Endothelial cell of umbilical vein (primary cell): ENCODE measurements at places on chromosomes 11 and 22. TPM values are rescaled to one million over a fixed set of nuclear protein-coding genes. Genes with fewer than 3 reads are reported as not detected.
A peak's percentile ranks its signal among the peaks of the same experiment; 100 is the strongest.

The ELMOD1 gene
- polyA plus RNA-seq, result 0.80 and 1.6 TPM in 2 replicates

The FGF19 gene
- 0.03 TPM in 1 of 2 replicates, not detected in the other for polyA plus RNA-seq

The TMEM41B gene
- polyA plus RNA-seq, result 15.2 and 16.6 TPM in 2 replicates

The TRIM48 gene
- not detected in 2 replicates for polyA plus RNA-seq

- peaks cover 15% of the 10 kb centered on the region for H3K36me3 ChIP-seq
- H3K27ac ChIP-seq, result peak overlapping the region; percentile 75
Observed at GRCh38 chr11:118908901-118909618, 16.7 kb downstream of the BCL9L start.

GRCh38 chr22:30406400-30406799, 9.6 kb downstream of the SEC14L2 start:
- H3K27ac ChIP-seq, result no peak overlapping the region
- H3K36me3 ChIP-seq, result peaks cover 3% of the 10 kb centered on the region
- DNase-seq, result no peak
- H3K4me1 ChIP-seq, result peaks cover 6% of the 10 kb centered on the region
- H3K4me3 ChIP-seq, result no peak overlapping the region

- no peak within 1 kb of the TSS for H3K27ac ChIP-seq
- H3K4me1 ChIP-seq, result no peaks in the 10 kb centered on the region
- peak within 1 kb of the TSS; percentile 30 for H3K4me3 ChIP-seq
- peak; percentile 59 for DNase-seq
- no peaks in the 10 kb centered on the region for H3K27me3 ChIP-seq
Observed at GRCh38 chr11:73218106-73218829, at the start of gene P2RY2. TSS of gene P2RY2 (plus strand) at chr11:73218281. CDS start at chr11:73234160, 15,879 bp downstream.

- no peaks in the 10 kb centered on the region for H3K27me3 ChIP-seq
- no peak overlapping the region for H3K27ac ChIP-seq
- no peak overlapping the region for H3K4me3 ChIP-seq
- H3K36me3 ChIP-seq, result no peaks in the 10 kb centered on the region
Observed at GRCh38 chr11:99343117-99343516, 322.4 kb downstream of the CNTN5 start.

DNA sequence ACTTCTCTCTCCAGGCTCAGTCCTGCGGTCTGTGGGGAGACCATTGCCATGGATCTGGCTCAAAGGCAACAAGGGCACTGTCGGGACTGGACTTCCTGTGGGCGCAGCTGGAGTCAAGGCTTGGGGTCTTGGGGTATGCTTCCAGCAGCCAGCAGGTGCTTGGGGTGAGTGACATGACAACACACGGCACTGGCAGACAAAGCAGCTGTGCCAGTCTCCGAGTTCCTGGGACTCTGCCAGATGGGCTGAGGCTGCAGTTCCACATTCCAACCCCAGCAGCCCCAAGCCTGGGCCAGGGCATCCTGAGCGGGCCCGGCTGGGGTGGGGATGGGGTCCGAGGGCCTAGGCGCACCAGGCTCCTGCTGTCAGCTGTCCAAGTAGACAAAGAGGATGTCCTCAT, 12.3 kb downstream of the GUCD1 start:
- H3K4me3 ChIP-seq, result no peak overlapping the region
- no peak for DNase-seq
- peaks cover 3% of the 10 kb centered on the region for H3K4me1 ChIP-seq
- no peak overlapping the region for H3K27ac ChIP-seq
